Activated CD4-positive, alpha-beta T cell treated with anti-CD3 and anti-CD28 coated beads for 4 hours (primary cell): ENCODE measurements at places on chromosomes 12 and 14.

- DNase-seq = no peak
Measured at GRCh38 chr12:78185109-78185508, 354.4 kb downstream of the NAV3 start.

DNA sequence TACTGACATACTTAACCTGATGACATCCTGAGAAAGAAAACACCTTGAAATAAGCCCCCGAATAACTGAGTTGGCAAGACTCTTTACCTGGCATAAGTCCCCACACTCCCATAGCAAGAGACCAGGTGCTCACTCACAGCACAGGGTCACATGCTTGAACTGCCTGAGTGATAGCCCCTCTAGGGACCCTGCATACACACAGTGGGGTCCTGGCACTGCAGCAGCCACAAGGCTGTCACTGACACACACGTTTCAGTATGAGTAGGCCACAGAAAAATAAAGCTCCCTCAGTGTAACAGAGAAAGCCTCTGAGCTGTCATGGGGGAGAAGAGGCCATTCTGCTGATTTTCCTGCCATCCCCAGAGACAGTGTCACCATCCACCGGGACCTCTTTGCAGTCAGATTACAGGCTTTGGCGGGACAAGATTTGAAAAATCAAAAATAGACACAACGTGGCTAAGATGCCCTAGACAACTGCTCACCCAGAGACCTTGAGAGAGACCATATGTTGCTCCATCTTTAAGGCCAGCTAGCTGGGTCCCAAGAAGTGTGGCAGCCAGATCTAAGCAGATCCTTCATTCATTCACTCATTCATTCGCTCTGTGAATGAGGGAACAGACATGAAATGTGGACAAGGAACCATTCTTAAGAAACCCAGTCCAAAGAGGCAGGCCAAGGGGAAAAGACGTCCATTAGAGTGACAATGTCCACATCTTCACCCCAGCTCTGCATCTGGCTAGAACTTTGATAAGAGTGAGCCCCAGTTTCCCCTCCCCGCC is 1.6 kb downstream of the SCARB1 start:
- DNase-seq = no peak

DNA sequence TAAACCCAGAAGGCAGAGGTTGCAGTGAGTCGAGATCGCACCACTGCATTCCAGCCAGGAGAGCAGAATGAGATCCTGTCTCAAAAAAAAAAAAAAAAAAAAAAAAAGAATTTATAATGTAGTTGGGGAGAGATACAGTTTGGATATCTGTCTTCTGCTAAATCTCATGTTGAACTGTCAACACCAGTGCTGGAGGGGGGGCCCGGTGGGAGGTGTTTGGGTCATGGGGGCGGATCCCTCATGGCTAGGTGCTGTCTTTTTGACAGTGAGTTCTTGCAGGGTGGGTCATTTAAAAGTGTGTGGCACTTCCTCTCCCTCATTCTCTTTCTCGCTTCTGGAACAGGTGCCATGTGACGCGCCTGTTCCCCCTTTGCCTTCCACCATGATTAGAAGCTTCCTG is 32.8 kb downstream of the CLIP1 start:
- no peak for DNase-seq

DNA sequence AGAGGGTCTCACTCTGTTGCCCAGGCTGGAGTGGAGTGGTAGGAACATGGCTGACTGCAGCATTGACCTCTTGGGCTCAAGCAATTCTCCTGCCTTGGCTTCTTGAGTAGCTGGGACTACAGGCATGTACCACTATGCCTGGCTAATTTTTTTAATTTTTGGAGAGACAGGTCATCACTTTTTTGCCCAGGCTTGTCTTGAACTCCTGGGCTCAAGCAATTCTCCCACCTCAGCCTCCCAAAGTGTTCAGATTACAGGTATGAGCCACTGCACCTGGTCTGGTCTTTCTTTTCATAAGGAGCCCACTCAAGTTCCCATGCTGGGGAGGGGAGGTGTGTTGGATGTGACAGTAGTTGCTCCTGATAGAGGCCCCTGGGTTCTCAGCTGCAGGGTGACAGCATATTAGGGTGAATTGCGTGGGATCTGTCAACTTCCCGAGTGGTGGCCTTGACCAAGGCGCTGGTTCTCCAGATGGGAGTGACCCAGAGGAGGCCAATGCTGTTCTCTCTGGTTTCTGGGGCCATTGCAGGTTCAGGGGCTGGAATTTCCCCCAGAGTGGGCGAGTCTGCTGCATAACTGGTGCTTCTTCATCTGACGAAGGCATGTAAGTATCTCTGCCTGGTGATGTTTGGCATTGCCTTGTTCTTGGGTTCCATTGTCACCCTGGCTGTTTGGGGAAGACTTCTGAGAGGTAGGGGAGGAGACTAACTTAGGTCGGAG is 52.4 kb upstream of the ESRRB start:
- DNase-seq = no peak

DNA sequence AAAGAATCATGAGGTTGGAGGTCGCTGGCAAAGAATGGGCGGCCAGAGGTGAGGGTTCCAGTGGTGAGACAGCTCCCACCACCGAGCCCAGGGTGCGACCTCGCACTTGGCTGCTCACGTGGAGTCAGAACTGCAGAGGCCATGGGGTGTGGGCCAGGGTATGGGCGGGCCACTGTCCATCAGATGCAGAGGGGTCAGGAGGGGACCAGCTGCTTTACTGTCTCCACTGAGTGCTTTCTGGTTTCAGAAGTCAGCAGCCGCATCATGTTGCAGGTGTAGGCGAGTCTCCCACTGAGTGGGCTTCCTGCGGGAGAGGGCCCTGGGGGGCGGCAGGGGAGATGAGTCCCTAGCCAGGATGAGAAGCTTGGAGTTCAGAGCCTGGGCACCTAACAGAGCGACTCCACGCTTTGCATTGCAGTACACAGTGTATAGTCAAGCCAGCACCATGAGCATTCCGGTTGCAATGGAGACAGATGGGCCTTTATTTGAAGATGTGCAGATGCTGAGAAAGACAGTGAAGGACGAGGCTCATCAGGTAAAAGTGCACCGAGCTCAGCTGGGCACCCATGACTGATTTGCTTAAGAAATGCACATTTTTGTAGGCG is 46.9 kb upstream of the DYNC1H1 start:
- DNase-seq = no peak

- no peak for DNase-seq
Measured at GRCh38 chr14:96614481-96614881, 112.3 kb downstream of the PAPOLA start.

DNA sequence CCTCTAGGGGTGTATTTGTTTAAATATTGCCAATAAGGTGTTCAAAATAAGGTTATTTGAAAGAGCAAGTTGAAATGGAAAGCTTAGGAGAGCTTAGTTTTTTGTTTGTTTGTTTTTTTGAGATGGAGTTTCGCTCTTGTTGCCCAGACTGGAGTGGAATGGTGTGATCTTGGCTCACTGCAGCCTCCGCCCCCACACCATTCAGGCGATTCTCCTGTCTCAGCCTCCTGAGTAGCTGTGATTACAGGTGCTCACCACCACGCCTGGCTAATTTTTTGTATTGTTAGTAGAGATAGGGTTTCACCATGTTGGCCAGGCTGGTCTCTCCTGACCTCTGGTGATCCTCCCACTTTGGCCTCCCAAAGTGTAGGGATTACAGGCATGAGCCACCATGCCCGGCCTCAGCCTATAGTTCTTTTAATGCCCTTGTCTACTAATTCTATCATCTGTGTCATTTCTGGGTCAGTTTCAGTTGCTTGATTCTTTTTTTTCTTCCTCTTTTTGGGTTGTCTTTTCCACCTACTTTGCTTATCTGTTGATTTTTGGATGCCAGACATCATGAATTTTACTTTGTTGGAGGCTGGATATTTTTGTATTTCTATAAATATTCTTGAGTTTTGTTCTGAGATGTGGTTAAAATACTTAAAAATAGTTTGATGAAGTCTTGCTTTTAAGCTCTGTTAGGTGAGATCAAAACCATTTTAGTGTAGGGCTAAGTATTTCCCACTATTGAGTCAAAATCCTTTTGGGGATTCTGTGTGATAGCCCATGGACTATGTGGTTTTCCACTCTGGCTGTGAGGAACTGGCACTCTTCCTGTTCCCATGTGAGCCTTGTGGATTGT is 18.7 kb downstream of the RCOR1 start:
- DNase-seq = no peak

- DNase-seq = no peak
Measured at GRCh38 chr12:113907446-113908180, 58.5 kb downstream of the RBM19 start.

DNA sequence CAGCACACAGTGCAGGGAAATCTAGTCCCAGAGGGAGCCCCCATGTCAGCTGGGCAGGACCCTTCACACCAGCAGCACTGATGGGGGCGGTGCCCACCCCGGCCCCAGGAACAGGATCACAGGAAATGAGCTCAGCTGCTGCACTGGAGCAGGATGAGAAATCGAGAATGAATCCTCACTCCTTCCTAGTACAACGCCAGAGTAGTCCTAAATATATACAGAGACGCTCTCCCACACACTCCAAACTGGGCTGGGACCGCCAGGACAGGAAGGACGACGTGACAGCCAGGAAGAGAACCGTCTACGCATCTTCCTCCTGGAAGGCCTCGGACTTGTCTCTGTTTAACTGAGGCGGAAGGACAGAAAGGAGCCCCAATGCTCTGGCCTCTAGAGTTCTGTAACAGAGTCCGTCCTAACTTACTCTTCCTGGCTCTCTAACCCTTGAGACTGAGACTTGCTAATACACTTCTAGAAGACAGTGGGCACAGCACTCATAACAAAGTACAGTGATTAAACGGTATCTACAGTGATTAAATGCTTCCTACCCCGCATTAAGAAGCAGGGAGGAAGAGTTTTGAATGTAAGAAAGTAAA is 33.4 kb downstream of the CDC42BPB start:
- DNase-seq = no peak

DNA sequence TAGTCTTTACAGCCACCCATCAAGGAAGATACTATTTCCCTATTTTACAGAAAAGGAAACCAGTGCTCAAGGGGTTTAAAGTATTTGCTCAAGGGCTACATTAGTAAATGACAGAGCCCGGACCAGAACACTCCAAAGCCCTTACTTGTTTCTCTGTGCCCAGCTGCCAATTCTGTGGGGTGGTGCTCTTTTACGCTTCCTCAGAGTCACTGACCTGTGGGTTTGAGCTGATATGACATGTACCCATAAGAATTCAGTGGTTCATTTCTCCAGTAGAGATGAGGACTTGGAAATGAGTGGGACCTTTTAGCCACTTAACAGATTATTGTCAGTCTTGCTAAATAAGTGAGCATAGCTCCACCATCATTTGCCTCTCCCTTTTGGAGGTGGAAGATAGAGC is 37.4 kb upstream of the NKX2-8 start:
- no peak for DNase-seq

DNA sequence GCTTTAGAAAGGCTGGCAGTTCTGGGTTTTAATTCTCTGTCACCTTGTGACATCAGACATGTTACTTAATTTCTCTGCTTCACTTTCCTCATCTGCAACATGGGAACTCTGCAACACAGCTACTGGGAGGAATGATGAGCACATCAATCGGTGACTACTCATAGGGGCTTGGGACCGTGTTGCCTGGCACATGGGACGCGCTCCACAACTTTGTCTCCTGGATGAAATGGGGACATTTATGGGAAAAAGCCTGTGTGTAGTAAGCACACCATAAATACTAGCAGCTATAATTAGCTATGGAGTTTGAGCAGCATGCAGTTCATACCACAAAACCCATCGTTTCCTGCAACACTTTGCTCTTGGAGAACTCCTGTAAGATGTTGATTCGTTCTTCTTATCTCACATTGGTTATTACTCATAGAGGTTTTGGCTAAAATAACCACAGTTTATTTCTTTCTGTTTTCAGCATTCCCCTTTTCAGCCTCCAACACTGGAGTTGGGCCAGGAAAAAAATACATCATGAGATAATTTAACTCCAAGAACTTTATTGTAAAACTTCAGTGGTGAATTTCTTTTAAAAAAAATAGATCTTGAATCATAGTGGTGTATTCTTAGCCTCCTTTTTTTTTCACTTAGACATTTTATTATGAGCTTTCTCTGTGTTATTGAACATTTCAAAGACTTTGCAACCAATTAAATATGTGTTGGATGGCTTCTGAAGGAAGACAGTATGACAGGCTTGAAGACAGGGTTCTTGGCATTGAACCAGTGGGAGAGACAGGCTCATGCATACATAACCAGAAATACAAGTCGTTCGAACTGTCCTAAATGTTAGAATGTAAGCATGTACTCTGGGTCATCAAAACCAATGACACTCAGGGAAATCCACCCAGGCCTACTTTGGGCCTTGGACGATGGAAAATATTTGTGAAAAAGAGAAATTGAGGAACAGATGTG is 72.7 kb downstream of the RIN3 start:
- peak; percentile 24 for DNase-seq

DNA sequence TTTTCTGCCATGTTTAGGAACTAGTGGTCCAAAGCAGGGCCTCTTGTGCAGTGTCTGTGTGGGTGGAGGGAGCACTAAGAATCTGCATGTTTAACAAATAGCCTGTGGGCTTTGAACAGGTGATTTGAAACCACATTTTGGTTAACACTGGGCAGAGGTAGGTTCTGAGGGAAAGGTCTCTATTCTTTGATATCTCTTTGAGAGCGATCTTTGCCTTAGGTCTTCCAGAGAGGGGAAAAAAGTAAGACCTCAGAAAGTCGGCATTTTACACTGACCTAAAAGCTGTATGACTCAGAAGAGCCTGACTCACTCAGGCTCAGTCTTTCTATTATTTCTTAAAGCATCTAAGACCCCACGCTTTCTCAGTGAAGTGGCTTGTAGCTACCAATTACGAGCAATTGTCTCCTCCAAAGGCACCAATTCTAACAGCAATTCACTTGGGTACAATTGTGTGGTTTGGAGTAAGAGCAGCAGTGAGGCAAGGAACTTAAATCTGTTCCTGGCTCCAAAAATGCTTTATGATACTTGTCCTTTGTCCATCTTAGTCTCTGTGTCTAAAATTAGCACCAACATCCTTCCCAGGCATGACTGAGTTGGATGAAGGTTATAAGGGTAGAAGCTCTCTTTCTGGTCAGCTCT is 8.8 kb downstream of the EIF2B2 start:
- no peak for DNase-seq

- no peak for DNase-seq
Measured at GRCh38 chr12:57004651-57005050, 1.7 kb downstream of the ZBTB39 start.

- DNase-seq = no peak
Measured at GRCh38 chr12:28209782-28210181, 19.5 kb downstream of the CCDC91 start.

DNA sequence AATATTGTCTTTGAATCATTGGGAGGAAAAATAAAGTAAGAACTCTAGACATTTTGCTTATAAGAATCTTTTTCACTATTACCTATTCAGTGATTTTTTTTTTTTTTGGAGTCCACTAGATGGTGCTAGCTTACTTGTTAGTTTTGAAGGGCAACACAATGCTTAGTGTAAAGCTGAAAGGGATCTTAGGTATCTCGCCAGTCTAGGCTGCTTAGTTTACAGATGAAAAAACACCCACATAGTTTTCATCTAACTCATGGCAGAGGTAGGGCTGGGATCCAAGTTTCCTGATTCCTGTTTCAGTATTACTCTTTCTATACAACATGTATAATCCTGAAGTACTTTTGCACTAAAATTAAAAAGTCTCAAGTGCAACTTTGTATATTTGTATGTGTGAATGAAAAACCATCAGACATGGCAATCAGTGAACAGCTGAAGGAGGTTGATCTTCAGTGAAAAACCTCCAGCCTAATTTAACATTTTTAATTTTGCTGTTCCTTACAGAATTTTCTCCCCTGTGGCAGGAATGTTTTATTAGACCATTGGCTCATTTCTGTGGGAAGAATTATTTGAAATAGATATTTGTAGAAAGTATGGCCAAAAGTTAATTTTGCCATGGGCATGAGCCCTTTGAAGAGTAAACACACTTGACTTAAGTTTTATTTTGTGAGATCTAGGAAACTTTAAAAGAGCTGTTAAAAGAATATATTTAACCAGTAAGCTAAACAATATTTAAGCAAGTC is 40.7 kb downstream of the LRRIQ1 start:
- no peak for DNase-seq
